Lung (tissue), 17 donors: ENCODE measurements at places on chromosomes 6 and 20.

- no peak for DNase-seq
These were observed 37.0 kb downstream of the TMEM181 start for GRCh38 chr6:158596861-158597260.

DNA sequence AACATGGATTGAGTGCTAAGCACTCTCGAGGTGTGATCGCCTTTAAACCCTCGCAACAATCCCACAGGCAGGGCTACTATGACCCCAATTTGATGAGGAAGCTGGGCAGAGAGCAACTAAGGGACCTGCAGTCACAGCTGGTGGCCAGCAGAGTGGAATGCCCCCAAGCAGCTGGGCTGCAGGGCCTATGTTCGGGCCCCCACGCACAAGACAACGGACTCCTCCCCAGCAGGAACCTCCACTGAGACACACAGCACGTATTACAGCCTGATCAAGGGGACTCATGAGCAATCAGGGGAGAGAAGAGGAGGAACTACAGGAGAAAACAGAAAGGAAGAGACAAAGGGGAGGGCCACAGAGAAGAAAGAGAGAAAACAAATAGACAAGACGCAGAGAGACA is 21.7 kb downstream of the CST7 start:
- DNase-seq = peak; percentile 6

DNA sequence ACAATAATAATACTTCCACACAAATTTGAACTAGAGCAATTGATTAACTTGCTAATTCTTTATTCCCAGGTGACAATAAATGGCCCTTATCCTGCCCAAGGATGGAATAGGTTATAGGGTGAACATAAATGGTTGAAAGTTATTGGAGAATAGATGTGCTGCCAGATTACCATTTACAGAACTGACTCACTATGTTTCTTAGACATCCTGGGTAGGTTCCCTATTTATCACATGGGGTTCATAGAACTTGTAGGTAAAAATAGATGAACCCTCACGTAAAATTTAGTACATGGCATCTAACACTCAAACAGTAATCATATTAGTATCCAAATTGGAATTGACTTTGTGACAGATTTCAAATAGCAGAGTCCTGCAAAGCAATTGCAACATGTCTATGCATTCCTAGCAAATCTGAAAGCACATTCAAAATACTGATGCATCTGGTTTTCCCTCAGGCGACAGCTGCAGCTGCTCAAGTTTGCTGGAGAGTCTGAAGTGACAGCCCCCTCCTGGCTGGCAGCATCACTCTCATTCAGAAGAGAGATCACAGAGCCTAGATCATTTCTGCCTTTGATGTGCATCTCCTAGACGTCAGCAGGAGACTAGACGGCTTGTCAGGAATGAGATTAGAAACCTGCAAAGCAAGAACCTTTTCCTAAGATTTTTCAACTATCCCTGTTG is 80.2 kb upstream of the RNF217 start:
- peak; percentile 55 for DNase-seq

- no peak for DNase-seq
These were observed 4.7 kb downstream of the NOL4L start for GRCh38 chr20:32580219-32580969.

DNA sequence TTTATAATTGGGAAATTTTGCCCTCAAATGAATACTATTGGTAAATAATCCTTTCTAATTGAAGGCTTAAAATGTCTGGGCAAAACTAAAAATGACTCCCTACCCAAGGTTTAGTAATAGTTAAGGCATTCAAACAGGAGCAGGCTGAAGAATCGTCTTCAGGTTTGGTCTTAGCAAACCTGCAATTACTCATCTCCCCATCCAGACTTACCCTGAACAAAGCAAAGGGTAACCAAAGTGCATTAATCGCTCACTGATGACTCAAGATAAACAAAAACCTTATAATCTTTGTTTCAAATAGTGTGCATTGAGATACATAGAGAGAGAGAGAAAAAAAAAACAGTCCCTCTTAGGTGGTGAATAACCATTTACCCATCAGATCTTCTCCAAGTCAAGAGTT is 225.5 kb downstream of the BMP2 start:
- DNase-seq = no peak

- DNase-seq = no peak
These were observed 5.3 kb downstream of the CDKN1A start for GRCh38 chr6:36683656-36684446.

DNA sequence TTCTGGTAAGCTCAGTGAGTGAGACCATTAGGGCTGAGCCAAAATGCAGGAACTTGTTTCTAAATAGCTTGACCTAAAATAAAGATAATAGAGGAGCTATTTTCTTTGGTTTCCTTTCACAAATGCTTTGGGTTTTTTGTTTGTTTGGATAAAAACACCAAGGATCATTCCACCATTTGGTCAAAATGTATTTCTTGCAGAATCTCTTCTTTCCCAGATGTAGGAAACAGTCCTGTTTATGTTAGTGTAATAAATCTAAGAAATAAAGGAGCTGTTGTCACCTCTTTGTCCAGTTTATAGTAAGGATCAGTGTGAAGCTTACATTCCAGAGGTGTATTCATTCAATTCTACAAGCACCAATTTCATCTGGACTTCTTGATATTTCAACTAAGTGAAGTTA is 297.8 kb downstream of the GJA1 start:
- DNase-seq = no peak

- no peak for DNase-seq
These were observed 245.2 kb downstream of the TPBG start for GRCh38 chr6:82608781-82609180.

DNA sequence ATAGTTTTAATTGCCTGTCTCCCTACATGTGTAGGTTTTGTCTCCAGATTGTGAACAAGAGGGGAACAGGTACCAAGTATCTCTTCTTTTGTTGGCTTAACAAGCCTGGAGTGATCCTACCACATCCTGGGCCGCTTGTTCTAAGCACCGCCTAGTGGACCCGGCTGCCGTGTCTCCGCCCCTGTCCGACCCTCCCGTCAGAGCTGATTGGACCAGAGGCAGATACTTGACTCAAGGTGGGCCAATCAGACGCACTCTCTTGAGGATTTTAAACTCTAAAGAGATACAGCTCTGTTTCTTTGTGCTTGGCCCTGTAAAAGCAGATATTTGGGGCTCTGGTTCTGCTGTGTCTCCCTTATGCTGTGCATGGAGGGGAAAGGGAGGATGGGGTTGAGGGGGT is 68.2 kb downstream of the PRDM1 start:
- no peak for DNase-seq

DNA sequence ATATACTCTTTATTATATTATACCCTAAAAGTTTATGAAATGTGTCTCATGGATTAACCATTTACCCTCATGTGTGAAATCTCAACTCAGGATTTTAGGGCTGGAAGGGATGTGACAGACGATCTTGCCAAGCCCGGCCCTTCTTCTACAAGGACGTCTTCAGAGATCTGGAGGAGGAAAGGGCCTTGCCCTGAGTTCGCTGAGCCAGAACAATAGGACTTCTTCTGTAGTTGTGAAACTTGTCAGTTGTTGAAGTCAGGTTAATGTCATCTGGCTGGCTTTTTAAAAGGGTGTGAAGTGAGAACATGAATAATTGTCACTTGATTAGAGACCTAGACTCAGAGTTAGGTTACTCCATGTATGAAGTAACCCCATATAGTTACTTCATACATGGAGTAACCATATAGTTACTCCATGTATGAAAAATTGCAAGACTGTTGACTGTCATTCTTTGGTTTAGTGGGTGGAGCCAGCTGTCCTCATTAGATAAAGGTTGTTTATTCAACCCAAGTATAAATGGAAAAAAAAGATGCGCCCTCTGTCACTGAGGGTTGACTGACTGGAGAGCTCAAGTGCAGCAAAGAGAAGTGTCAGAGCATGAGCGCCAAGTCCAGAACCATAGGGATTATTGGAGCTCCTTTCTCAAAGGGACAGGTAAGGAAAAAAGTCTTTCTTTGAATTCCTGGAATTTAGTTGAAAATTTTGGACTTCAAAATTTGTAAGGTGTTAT is at the start of gene ARG1:
Gene ARG1 (plus strand): TSS at position 541 of the 730 bp plus-strand sequence. CDS start 57 bp downstream, at position 598.
- no peak for DNase-seq

DNA sequence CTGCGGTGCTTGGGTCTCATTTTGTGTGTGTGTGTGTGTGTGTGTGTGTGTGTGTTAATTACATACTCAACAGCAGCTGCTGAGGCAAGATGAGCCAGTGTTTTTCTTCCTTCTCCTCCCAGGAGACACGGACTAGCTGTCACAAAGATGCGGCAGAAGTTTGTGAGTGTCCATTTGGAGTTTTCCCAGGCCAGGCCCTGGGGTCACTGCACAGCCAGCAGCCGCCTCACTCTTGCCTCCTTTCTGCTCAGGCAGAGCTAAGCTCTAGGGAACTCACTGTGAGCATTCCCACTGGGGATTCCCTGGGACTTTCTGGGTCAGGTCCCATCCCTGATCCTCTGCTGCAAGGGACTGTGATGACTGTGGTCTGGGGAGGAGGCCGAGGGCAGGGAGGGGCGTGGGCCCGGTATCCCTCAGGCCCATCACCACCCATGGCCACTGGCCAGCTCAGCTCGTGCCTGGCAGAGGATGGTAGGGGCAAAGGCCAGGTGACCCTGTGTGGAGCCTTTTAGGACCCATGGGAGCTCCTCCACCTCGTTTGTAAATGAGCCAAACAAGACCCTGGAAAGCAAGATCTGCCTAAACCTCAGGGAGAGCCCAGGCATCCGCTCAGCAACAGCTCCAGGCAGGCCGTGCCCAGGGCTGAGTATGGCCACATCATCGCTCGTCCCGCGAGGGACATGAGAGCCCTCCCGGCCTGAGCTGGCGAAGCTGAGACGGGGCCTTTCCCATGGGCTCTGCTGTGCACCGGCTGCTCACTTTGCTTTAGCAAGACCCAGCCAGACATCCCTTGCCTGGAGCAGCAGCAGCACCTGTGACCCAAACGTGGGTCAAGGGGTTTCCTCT is 102.0 kb downstream of the PSMB1 start:
- DNase-seq = no peak

DNA sequence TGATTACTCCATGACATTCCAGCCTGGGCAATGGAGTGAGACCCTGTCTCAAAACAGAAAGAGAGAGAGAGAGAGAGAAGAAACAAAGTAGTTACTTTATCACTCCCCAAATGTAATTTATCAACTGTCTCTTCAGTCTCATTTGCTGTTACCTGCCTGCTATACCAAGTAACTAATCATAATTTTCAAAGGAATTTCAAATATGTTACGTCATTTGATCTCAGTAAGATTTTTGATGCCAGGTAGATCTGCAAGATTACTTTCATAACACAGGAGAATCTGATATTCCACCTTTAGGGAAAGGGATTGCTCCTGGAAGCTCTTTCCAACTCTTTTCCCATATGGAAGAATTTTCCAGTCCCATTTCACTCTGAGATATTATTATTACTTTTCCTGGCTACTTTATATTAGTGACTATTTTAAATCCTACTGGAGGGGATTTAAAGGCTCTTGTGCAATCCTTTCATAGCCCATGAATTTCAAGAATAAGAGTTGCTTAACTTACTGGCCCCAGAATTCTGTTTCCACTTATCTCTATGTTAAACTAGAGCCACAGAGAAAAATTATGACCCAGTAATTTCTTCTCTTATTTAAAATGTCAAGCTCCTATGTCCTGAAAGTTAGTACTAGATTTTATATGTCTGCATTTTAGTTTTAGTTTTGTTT is 390.2 kb upstream of the FLRT3 start:
- DNase-seq = no peak
